CD4-positive, alpha-beta T cell treated with Interferon alpha-2 for 1 hour (primary cell): ENCODE measurements at places on chromosomes 11 and 22.

DNA sequence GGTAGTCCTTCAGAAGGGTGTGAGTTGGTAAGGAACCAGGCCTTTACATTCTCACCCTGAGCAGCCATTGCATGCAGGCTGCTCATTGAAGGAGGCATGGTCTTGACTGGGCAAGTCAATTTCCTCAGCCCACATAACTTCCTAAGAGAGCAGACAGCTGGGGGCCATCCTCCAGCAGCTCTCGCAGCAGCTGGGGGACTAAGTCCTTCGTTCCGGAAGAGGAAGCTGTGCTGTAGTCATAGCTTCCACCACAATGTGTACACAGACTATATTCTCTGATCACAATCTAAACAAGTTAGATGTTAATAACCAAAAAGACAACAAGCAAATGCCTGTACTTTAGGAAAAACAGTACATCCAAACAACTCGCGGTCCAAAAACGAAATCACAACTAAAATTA lies 30.1 kb upstream of the MPPED1 start:
- no peak for DNase-seq

DNA sequence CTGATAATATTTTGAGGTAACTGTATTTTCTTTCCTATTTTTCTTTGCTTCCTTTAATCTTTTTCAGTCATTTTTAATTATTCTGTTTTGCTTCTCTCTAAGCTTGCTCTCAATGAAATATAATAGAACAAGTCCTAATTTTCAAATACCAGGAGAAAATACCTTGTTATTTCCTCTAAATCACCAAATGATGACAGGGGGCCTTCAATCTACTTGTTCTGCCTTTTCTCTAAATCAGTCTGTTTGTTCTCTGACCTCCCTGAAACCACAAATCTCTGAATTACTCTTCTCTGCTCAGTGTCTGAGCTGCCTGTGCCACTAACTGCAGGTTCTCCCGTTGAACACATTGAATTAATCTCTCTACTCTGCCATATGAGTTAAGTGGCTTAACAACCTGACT lies 286.2 kb downstream of the C11orf87 start:
- no peak for DNase-seq

DNA sequence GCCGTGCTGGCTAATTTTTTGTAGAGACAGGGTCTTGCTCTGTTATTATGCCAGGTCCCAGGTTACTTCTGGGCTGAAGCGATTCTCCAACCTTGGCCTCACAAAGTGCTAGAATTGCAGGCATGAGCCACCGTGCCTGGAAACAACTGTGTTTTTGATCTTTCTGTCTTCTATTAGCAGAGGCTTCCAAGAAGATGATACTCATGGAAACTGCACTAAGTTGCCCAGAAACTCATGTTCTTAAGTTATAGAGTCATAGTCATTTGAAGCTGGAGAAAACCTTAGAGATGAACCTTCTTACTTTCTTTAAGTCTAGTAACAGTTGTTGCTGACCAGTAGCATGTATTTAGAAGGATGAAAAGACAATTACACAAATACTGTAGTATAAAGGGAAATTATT lies 37.1 kb upstream of the HSPA8 start:
- no peak for DNase-seq

DNA sequence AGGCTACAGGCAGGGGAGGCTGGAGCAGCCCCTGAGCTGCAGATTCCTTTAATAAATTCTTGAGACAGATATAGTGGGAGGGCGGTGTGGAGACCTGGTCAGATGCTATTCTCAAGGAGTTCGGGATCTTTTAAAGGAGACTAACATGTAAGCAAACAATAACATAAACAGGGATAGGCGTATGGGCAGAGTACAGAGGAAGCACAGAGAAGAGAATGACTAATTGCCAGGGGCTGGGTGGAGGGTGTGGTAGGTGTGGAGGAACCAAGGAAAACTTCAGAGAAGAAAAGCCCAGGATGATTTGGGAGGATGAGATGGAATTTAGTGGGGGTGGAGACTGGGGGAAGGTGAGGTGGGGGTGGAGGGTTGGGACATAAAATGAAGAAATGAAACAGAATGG lies 9.7 kb upstream of the HEPHL1 start:
- DNase-seq, result no peak

GRCh38 chr11:117316197-117316961 lies at the start of gene BACE1:
Gene BACE1 (minus strand): TSS chr11:117316256. CDS start chr11:117315795, 461 bp downstream.
- DNase-seq, result no peak

- DNase-seq, result no peak
Observed at GRCh38 chr22:50009765-50010675, 2.5 kb downstream of the IL17REL start.

DNA sequence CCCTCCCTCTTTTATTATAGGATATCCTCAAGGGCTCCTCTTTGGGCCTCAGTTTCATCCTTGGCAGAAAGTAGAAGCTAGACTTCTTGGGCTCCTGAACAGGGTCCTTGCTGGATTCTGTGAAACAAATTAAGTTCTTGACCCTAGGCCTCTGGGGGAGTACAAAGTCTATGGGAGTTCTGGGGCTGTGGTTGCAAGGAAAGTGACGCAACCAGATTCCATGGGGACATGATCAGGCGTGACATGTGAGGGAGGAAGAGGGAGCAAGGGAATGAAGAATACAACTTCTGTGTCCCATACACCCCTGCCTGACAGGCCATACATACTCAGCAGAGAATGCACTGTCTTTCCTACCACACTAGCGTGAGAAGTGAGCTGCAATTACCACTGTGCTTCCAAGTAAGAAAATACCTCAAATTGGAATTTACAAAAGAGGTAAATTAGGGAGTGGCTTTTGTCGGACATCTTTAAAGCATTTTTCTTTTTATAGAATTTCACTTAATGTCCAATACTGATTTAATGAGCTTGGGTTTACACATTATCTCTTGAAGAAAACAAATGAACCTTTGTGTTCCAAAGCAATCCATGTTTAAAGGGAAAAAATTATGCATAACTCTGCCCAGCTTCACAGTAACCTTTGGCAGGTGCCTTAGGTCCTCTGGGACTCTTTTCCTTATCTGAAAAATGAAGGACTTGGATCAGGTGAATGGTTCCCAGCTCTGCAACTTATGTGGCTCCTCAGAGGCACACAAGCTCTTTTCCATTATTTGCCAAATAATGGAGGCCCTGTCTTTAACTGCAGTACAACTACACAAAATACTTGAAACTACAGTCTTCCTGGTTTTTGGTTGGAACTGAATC lies 38.9 kb downstream of the LIMK2 start:
- no peak for DNase-seq
